ENCODE measurements at places on chromosomes 11 and 22.

DNA sequence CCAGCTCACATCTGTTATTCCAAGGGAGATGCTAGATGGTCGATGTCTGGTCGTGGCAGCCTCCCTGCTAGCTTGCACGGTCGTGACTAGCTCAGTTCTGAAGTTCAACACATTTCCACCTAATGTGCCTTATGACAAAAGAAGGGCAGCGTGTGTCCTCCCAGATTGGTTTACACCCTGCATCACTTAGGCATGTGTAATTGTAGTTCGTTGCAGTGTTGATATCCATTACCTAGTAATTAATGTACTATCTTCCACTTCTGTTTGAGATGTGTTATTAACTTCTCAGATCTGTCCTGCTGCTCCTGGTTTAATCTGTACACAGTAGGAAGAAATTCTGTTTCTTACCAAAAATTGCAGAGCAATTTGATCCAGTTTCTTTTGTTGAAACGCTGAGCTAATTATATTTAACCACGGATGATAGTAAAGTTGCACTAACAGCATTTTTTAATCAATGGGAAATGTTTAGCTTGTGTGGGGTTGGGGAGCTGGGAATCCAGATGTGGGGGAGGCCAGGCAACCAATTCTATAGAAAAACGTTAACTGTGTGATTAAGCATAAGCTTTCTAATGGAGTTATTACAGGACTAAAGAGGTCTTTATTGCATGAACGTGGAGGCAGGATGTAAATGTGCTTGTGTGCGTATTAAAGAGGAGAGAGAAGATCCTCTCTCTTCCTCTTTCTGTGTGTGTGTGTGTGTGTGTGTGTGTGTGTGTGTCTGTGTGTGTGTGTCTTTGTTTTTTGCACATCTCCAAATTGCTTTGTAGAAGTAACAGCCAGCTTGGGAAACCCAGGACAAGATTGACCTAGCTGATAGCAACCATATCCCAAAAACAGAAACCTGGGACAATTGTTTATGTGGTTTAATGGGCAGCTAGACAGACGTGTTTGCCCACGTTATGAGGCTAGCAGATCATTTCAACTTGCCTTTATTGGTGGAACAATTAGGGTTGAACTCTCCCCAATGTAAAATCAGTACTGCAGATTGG, 145.7 kb upstream of the TTC12 start:
- DNase-seq: no peak

DNA sequence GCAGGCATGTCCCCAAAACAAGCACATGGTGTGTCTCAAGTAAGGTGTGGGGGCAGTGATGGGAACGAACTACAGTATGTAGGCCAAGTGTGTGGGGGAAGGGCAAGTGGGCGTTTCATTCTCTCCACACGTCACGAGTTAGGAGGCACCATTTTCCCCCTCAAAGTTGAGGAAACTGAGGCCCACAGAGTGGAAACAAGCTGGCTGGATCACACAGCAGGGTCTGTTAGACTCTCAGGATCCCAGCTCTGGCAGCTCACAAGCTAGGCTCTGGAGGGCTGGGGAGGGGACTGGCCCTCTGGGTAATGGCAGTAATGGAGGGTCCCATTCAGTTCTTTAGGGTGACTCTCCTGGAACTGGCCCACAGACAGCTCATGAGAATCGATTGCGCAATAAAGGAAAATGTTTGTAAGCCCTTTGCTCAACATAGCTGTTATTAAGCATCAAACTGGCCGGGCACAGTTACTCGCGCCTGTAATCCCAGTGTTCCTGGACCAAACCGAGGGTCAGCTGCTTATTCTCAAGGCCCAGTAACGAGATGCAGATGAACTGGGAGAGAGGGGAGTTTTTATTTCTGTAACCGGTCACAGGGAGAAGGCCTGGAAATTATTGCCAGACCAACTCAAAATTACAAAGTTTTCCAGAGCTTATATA, 24.1 kb upstream of the TUB start:
- peak; percentile 36 for DNase-seq

DNA sequence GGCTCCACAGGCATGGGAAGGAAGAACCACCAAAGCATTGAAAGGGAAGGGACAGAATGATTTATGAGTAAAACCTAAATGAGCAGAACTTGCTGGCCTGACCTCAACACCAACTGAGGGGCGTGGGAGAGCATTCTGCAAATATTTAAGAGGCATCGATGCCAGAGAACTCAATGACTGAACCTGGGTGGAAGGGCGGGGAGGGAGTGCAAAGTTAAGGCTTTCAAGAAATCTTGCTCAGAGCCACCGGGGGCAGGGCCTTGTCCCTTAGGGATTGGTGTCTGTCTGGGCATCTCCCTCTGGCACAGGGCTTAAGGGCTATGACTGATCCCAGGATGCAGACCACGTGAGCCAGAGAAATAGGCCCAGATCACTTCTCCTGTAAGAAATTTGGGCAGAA, 137.1 kb downstream of the ADAMTS15 start:
- peak; percentile 58 for DNase-seq

- DNase-seq: no peak
Observed at GRCh38 chr11:8309862-8310261, 46.2 kb upstream of the LMO1 start.

- peak; percentile 98 for DNase-seq
Observed at GRCh38 chr22:45688600-45689080, 17.0 kb downstream of the ATXN10 start.

DNA sequence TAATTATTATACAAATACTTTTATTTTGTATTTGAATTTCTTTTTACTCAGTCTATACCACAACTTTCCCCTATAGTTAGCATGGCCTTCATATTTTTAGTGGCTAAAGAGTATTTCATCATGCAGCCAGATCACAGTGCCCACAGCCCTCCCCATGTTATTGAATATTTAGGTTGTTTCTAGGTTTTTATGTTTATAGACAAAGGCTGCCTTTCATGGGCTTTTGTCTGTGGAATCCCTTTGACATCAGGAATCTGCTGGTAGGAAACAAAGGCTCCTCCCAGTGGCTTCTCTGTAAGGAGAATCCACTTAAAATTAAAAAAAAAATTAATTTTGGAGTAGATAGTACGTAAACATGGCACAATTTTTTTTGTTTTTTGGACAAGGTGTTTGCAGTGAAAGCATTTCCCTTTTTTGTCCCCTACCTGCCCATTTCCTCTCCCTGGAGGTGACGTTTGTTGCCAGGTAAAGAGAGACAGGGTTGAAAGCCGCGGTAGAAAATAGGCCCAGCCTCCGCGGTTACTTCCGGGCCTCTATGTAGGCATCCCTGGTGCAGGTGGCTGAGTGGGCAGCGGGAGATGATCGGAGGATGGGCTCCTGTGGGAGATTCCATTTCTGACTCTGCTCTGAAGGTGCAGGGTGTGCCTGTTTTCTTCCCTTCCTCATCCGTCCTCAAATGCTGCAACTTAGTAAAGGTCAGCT, 82.2 kb upstream of the OR4B1 start:
- no peak for DNase-seq

DNA sequence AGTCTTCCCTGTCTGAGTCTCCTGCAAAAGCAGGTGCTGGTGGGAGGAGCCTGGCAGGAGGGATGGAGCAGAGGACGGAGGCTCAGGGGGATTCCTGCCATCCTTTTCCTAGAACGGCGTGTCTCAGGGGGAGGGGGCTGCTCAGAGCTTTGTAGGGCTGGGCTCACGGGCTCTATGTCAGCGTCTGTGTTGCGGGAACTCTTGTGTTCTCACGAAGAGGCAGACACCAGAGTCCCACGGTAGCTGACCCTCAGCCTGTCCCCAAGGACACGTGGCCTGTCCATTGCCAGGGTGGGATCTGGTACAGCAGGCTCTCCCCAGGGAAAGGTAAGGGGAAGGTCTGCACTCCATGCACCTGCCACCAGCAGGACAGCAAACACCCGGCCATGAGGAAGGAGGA, 1505.2 kb downstream of the TBC1D22A start:
- DNase-seq: no peak

GRCh38 chr22:46390652-46391301, 55.3 kb downstream of the TRMU start:
- peak; percentile 67 for DNase-seq

DNA sequence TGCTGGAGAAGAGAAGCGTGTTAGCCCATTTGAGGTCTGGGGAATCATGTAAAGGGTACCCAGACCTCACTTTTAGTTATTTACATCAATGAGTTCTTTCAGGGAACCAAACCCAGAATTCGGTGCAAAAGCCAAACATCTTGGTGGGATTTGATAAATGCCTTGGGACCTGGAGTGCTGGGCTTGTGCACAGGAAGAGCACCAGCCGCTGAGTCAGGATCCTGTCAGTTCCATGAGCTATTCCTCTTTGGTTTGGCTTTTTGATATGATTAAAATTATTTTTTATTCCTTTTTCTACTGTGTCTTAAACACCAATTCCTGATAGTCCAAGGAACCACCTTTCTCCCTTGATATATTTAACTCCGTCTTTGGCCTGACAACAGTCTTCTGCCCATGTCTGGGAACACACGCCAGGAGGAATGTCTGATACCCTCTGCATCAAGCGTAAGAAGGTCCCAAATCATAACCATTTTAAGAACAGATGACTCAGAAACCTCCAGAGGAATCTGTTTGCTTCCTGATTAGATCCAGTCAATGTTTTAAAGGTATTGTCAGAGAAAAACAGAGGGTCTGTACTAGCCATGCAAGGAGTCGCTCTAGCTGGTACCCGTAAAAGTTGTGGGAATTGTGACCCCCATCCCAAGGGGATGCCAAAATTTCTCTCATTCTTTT, 65.2 kb downstream of the ALX4 start:
- DNase-seq: peak; percentile 44

GRCh38 chr11:831118-831864, 1.5 kb upstream of the CD151 start:
- DNase-seq: peak; percentile 53

- no peak for DNase-seq
Observed at GRCh38 chr11:73236205-73236765, 18.2 kb downstream of the P2RY2 start.

DNA sequence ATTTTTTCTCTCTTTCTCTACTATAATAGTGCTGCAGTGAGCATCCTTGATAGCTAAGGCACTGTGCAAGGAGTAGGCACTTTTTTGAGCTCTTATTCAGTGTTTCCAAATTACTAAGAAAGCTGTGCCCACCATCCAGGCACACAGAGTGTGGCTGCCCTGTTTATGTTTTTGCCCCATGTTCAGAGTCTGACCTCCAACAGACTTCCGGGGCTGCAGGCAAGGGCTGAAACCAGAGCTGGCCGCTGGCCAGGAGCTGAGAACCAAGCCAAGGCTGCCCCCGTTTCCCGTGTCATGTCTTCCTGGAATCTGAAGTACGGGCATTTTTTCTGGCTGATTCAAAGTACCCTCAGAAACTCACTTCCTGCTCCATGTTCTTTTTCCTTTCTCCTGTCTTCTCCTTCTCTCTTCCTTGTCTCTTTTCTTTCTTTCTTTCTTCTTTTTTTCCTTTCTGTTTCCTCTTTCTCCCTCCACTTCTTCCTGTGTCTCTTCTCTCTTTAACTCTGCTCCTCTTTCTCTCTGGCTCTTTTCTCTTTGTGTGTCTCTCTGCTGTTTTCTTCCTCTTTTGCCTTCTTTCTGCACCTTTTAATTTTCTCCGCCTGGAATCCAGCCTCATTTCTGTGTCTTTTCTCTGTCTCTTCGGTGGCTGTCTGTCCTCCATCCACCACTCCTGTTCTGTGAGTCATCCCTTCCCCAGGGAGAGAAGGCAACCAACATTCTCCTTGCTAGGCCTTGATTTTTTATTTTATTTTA, 17.0 kb upstream of the KCTD14 start:
- peak; percentile 95 for DNase-seq

- no peak for DNase-seq
Observed at GRCh38 chr11:61580271-61580888, 496 bp downstream of the SYT7 start.

DNA sequence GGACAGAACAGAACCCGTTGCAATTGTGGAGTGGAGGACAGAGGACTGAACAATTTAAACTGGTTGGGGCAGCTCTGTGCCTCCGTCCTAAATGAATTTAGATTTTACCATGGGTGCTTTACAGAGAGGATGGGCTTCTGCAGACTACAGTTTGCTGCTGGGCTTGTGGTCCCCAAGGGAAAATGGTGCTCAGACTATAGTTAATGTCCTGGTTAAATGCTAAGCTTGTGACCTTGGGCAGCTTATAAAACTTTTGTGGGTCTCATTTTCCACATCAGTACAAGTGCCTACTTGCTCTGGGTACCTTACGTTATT, 355.2 kb upstream of the NARS2 start:
- no peak for DNase-seq

DNA sequence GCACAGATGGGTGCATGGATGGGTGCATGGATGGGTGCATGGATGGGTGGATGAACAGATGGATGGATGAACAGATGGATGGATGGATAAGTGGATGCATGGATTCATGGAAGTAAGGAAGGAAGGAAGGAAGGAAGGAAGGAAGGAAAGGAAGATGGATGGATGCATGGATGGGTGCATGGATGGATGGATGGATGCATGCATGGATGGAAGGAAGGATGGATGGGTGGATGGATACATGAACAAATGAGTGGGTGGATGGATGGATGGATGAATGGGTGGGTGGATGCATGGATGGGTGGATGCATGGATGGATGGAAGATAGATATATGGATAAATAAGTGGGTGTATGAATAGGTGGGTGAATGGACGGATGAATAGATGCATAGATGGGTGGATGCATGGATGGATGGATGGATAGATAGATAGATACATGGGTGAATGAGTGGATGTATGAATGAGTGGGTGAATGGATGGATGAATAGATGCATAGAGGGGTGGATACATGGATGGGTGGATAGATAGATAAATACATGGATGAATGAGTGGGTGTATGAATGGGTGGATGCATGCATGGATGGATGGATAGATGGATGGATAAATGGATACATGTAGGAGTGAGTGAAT, 32.5 kb downstream of the IGF2 start:
- DNase-seq: no peak

DNA sequence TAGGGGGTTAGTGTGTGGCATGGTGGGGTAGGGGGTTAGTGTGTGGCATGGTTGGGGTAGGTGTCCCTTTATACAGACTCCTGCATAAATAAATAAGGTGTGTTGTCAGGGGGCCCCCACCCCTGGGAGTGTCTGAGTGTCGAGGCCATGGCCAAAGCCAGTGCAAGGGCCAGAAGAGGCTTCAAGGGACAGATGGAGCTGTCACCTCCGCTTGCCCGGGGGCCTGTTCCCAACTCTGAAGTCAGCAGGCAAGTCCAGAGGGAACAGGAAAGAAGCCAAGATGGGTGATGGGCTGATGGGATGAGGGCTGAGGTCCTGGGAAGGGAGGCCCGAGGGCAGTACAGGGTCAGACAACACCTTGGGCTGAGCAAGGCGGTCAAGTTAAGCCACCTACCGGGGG, 997.8 kb downstream of the BRD1 start:
- DNase-seq: no peak

Measured in EL (cell line).